ENCODE measurements at places on chromosomes 7 and 10.

- peak; percentile 80 for DNase-seq
These were observed 143.8 kb downstream of the TEX36 start for GRCh38 chr10:125538947-125539731.

- no peak for DNase-seq
These were observed 21.3 kb downstream of the RP9 start for GRCh38 chr7:33087858-33088257.

- no peak for DNase-seq
These were observed 71.8 kb upstream of the EMX2 start for GRCh38 chr10:117470733-117471132.

GRCh38 chr10:15624401-15625196 lies 95.1 kb downstream of the ITGA8 start:
- DNase-seq = no peak

DNA sequence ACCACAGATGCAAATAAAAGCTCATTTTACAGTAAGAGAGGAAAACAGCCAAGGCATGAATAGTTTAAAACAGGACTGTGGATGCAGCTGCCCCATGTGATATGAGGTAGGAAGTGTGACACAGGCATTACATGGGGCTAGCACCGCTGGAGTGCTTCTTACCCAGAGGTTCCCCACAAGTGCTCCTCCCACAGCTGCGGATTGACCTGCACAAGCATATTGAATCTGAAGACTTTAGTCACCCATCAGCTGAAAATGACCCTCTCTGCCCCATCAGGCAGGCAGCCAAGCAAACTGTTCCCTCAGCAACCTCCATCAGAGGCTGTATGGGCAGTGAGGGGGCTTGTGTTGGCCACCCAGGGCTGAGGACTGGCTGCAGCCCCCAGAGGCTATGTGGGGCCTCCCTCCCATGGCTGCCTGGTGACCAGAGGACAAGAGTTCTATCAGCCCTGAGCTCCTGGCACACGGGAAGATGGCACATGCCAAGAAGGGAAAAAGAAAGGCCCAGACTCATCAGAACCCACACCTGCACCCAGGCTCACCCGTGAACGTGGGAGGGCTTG lies 98.7 kb downstream of the TCERG1L start:
- no peak for DNase-seq

DNA sequence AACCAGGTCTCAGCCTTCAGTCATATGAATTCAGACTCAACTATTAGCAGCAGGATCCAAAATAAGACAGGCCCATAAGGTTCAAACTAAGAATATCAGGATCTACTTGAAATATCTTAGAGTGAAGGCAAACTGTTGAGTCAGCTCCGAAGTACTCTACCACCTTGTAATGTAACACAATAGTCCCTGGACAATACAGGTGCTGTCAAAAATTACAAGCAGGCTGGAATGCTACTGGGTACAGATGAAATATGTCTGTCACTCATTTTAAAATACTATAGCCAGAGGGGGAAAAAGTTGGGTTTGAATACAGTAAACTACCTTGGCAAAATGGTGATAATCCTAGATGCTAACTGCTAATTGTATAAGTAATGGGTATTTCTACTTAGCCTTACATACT lies 6.8 kb downstream of the PAXIP1 start:
- DNase-seq = no peak

- peak; percentile 15 for DNase-seq
These were observed 427.0 kb downstream of the PHTF2 start for GRCh38 chr7:78225534-78225933.

DNA sequence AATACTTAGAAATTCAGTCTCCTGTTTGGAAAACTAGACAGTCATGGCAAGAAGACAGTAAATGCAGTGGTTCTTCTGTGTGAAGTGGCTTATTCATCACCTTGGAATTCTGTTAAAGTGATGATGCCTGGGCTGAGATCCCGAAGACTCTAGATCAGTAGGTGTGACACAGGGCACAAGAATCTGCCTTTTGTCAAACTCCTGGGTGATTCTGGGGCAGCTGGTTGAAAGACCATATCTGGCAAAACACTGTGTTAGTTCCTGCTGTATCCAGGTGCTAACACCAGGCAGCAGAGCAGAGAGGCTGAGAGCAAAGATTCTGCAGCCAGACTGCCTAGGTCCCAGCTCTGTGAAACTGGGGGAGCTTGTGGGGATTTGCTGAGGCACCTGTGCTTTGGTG lies 26.5 kb downstream of the MRC1 start:
- no peak for DNase-seq

GRCh38 chr7:67019562-67020390 lies 23.1 kb downstream of the TYW1 start:
- DNase-seq = no peak

GRCh38 chr7:26603631-26604030 lies 260.8 kb downstream of the SKAP2 start:
- DNase-seq = no peak

- no peak for DNase-seq
These were observed 44.5 kb downstream of the FAM53B start for GRCh38 chr10:124699471-124700292.

DNA sequence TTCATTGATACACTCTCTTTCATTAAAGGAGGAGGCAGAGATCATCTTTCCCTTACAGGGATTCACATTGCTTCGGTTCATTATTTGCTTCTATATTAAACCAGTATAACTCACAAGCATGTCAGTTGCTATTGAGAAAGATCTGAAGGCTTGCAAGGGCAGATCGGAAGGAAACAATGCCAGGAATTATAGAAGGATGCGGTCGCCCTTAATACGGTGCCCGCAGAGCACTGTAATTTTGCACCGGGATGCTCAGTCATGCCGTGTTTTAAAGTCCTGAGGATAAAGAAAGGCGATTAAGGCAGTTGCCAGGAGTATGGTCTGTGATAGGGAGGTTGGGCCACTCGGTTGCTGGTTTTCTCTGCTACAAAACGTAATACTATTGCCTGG lies 350.0 kb upstream of the GALNT17 start:
- no peak for DNase-seq

GRCh38 chr7:131057794-131058070 lies 269.9 kb upstream of the MKLN1 start:
- DNase-seq = no peak

All from left kidney (tissue), 8 donors.